ENCODE measurements at places on chromosomes 1 and 21.

- DNase-seq = peak; percentile 40
Observed at GRCh38 chr1:2290171-2290578, 62.1 kb downstream of the SKI start.

DNA sequence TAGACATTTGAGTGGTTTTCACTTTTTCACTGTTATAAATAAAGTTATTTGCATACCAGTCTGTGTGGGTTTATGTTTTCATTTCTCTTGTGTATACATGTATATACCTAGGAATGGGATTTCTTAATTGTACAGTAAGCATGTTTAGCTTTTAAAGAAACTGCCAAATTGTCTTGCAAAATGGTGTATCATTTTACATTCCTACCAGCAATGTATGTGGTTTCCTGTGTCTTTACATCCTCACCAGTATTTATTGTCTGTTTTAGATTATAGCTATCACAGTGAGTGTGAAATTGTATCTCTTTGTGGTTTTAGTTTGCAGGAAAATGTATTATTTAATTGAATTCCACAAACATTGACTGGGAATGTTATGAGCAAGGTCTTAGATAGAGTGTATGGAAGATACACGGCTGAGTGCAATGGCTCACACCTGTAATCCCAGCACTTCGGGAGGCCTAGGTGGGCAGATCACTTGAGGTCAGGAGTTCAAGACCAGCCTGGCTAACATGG lies 57.3 kb downstream of the MACF1 start:
- DNase-seq = no peak

GRCh38 chr1:2232255-2232915 lies 4.3 kb downstream of the SKI start:
- no peak for DNase-seq

DNA sequence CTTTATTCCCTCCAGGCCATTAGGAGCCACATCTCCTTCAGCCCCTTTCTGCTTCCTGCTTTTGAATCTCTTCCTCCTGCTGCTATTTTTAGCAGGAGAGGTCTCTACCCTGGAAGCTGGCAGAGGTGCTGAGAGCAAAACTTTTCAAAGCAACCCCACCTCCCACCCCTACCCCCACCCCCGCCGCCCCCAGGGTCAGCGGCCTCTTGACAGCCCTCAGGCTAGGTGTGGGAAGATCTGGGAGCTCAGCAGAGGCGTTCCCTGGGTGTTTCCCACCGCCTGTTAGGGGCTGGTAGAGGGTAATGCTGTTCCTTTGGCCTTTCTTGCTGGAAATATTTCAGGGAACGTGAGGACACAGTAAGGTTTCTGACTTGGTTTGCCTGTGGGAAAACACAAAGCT lies 112.5 kb upstream of the CACHD1 start:
- no peak for DNase-seq

GRCh38 chr1:58584082-58584895 lies 7.2 kb upstream of the TACSTD2 start:
- no peak for DNase-seq

- DNase-seq = no peak
Observed at GRCh38 chr1:90356991-90357390, 360.1 kb downstream of the BARHL2 start.

DNA sequence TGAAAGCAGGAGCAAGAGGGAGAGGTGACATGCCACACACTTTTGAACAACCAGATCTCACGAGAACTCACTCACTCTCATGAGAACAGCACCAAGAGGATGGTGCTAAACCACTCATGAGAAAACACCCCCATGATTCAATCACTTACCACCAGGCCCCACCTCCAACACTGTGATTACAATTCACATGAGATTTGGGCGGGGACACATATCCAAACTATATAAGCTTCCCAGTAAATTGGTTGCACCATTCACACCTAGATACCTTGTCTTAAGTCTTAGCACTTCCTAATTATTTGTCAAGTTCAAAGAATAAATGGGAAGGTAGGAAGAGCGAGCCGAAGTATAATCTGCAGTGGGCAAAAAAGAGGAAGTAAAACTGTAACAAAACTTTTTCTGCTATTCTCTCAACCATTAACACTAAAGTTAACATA lies 34.3 kb downstream of the AMY1C start:
- DNase-seq = no peak

- no peak for DNase-seq
Observed at GRCh38 chr1:119771016-119771415, 2.3 kb upstream of the HMGCS2 start.

GRCh38 chr1:110390096-110390495 lies 730 bp downstream of the SLC16A4 start:
- no peak for DNase-seq

DNA sequence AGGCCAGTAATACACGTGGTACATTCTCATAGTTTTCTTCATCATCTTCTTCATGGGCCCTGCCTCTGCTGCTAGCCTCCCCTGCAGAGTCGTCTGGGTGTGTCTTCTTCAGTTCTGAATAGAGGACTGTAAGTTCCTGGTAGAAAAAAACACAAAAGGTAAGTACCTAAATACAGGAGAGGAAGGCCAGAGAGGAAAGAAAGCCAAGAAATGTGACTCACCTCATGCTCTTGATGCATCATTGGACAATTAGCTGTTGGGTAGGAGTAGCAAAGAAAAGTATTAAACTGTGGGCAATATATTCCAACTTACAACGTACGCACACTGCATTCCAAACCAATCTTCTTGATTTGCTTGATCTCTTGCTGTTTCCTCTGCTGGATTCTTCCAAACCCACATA lies 21.8 kb downstream of the FCRL3 start:
- no peak for DNase-seq

GRCh38 chr1:213989002-213989855 lies 1.5 kb downstream of the PROX1 start:
- DNase-seq = peak; percentile 40

DNA sequence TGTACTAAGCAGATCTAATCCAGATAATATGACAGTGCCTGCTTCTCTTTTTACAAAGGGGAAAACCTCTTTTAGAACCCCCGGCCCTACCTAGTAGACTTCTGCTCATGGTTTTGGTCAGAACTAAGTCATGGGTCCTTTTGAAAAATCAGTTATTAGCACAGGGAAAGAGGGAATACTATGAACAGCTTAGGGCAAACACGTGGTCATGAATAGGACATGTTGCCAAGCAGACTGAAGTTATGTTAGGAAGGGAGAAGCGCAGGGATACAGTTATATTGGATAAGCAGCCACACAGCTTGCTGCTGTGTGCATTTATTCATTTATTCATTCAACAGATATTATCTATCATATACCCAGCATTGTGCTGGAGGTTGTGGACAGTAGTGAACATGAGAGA lies 25.3 kb upstream of the IGSF3 start:
- DNase-seq = no peak

DNA sequence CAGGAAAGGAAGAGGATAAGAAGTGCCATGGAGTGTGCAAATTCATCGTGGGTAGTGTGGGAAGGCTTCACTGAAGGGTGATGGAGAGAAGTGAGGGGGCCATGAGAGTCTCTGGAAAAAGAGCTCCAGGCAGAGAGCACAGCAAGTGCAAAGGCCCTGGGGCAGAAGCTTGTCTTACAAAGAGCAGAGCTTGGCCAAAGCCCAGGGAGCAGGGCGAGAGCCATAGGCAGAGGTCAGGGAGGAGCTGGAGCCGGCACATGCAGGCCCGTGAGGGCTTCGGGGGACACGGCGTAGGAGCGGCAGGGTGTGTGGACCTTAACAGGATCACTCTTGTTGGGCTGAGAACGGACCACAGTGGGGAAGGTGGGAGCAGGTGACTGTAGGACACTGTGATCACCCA lies 83.7 kb upstream of the EDN2 start:
- no peak for DNase-seq

DNA sequence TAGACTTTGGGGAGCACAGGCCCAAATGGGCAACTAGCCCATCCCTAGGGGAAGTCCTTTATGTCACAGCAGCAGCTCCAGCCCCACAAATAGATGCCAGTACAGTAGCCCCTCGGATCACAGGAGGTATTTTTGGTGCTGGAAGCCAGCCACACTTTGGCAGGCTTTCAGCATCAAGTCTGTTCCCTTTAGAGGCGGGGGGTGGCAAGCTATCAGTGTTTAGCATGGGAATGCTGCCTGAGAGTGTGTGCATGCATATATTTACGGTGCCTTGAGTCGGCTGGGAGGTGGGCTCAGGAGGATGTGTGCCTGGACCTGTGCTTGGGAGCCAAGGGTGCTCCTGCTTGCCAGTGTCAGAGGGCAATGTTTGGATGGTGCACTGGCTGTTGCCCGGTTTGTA lies 3.5 kb upstream of the PLXNA2 start:
- no peak for DNase-seq

DNA sequence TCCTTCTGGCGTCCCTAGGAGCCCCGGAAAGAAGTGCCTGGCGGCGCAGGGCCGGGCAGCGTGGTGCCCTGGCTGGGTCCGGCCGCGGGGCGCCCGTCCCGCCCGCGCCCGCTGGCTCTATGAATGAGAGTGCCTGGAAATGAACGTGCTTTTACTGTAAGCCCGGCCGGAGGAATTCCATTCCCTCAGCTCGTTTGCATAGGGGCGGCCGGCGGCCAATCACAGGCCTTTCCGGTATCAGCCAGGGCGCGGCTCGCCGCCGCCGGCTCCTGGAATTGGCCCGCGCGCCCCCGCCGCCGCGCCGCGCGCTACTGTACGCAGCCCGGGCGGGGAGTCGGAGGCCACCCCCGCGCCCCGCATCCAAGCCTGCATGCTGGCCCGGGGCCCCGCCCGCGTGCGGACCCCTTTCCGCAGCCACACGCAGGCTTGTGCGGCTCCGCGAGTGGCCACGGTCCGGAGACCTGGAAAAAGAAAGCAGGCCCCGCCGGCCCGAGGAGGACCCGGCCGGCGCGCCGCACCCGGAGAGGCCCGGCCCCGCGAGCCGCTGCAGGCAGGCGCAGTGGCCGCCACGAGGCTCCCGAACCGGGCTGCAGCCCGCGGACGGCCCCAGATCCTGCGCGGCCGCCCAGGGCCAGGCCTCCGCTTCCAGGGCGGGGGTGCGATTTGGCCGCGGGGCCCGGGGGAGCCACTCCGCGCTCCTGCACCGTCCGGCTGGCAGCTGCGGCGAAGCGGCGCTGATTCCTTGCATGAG lies 160.4 kb downstream of the RUNX1 start:
- peak; percentile 95 for DNase-seq

DNA sequence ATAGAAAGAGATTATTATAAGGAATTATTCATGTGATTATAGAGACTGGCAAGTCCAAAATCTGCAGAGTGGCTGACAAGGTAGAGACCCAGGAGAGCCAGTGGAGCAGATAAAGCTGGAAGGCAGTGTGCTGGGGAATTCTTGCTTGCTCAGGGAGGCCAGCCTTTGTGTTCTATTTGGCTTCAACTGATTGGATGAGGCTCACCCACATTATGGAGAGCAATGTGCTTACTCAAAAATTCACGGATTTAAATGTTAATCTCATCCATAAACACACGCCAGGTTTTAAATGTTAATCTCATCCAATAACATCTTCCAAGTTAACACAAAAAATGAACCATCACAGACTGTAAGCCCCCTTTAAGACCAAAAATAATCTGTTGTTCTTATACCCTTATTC lies 30.2 kb upstream of the PHGDH start:
- DNase-seq = no peak

- DNase-seq = no peak
Observed at GRCh38 chr1:6288665-6289064, 27.8 kb upstream of the GPR153 start.

DNA sequence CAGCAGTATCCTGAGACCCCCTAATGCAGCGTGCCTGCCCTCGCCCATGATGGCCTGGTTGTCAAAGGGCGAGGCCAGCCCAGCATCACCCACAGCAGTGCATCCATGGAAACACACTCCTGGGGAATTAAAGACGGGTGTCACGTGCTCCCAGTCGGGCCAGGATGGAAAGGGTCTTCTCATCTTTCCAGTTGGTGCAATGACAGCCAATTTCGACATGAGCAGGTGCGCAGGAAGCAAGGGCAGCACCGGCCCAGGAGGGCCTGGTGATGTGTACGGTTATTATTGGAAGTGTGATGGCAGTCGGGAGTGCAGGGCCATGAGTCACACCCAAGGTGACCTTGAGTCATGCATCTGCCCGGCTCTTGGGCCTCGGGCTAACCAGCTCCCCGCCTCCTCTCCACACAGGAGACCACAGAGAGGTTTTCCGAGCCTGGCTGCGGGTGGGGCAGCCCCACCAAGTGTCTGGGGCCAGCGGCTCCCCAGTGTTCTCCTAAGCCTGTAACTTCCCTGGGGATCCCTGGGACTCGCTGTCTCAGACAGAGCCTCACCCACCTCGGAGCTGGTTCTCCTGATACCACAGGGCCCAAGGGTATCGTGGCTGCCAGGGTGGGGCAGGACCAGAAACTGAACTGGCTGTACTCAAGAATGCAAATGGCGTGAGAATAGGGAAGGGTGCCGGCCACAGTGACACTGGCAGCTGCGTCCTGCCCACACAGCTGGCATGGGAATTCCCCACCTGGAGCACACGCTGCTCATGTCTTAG lies 119.8 kb downstream of the SIK1 start:
- no peak for DNase-seq

- no peak for DNase-seq
Observed at GRCh38 chr21:40186045-40186444, 318.8 kb downstream of the PCP4 start.

GRCh38 chr21:16116069-16116468 lies 386.3 kb downstream of the USP25 start:
- DNase-seq = no peak

DNA sequence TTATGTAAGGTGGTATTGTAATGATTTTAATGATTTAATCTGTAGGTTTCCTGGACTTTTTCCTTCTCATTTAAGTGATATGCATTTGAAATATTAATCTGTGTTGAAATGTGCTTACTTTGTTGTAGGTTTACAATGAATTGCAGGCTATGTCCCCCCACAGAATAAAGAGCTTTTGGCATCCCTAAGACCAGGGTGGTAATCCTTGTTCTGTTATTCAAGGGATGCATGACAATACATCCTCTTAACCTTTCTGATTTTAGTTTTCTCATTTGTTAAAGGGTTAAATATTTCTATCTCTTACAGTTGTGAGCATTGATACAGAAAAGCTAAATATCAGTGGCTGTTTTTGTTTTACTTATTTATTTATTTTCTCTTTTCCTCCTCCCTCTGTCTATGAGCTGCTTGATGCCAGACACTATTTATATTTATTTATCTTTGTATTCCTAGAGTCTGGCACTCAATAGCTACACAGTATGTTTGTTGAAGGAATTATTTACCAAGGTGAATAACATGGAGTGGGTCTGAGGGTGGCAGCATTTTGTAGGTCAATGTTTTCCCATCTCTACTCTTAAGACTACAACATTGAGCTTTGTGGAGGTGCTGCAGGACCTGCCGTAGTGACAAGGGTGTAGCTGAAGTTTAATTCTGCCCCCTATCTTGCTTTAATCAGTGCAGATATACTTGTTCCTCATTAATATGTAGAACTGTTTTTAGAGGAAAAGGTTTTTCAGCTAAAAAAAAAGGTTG lies 19.9 kb upstream of the ADGRL2 start:
- DNase-seq = no peak

GRCh38 chr1:238242181-238242580 lies 351.5 kb upstream of the ZP4 start:
- no peak for DNase-seq

GRCh38 chr1:177945943-177946650 lies 23.8 kb downstream of the SEC16B start:
- peak; percentile 39 for DNase-seq

- peak; percentile 68 for DNase-seq
Observed at GRCh38 chr1:236659792-236660587, 26.3 kb upstream of the ACTN2 start.
